NCI-H2081 treated with DMSO at 0.1 percent for 48 hours (cell line): ENCODE measurements at places on chromosomes 2 and 18.

- DNase-seq = no peak
Observed at GRCh38 chr18:64165906-64166305, 17.0 kb upstream of the LINC00305 start.

GRCh38 chr18:10850216-10850615 is 299.2 kb downstream of the PIEZO2 start:
- no peak for DNase-seq

GRCh38 chr18:58511897-58512581 is 116.9 kb downstream of the ALPK2 start:
- no peak for DNase-seq

GRCh38 chr2:128469203-128469602 is 150.5 kb upstream of the HS6ST1 start:
- DNase-seq = no peak

DNA sequence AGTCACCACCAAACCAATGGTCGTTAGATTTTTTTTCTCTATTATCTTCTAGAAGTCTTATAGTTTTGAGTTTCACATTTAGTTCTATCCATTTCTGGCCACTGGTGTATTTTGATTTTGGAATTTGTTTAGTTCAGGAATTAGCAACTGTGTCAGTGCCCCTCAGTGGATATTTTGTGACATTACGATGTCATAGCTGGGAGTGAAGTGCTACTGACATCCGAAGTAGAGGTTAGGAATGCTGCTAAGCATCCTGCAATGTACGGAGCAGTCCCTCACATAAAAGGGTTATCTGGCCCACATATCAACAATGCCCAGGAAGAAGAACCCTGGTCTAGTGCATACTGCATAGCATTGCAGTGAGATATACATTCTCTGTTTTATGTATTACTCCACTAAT is 157.4 kb upstream of the RGPD4 start:
- no peak for DNase-seq

GRCh38 chr2:17574406-17575073 is 34.0 kb downstream of the VSNL1 start:
- no peak for DNase-seq

DNA sequence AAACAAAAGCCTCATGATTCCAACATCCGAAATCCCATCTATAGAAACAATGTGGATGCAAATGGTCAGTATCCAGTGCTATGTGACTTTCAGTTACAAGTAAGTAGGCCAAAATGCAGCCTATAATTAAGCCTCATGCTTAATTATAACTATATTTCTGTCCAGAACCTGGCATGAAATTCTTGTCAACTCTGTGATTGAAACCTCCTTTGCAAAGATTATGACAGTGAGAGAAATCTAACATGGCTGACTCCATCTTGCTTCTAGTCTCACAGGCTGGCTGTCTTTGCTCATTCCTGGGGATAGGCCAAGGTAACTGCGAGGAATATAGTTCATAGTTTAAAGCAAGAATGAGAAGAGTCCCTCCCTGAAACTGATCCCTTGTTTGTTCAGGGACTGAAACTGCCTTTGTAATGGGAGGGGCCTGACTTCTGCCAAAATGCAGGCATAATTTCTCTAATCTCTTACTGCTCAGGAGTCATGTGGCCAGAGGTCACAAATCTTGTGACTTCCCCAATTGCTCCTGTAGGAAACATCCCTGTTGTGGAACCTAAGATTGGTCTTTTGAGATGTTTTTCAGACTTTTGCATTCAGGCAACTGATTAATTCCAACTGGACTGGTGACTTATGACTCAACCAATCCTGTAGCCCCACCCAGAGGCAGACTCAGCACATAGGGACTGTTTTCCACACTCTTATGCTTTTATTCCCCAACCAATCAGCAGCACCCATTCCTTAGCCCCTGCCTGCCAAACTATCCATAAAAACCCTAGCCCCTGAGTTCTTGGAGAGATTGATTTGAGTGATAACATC is 84.5 kb upstream of the TLK1 start:
- DNase-seq = no peak

DNA sequence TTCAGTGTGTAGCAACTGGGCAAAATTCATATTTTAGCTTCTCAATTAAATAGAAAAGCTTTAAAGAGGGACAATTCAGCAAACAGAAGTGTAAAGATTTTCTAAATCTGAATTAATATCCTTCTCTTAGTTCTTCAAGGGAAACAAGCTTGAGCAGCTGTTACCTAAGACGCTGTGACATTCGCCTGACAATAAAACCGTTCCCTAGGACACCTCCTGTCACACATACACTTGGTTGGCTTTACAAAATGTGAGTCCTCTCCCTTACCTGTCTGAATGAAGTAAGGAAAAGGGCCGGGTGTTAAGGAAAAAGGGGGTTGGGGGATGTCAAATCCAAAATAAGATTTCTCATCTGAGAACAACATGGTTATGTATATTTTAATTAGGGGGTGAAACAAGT is 2.1 kb downstream of the SERTAD2 start:
- DNase-seq = no peak

GRCh38 chr2:241329669-241330615 is 14.2 kb downstream of the SEPTIN2 start:
- DNase-seq = no peak

DNA sequence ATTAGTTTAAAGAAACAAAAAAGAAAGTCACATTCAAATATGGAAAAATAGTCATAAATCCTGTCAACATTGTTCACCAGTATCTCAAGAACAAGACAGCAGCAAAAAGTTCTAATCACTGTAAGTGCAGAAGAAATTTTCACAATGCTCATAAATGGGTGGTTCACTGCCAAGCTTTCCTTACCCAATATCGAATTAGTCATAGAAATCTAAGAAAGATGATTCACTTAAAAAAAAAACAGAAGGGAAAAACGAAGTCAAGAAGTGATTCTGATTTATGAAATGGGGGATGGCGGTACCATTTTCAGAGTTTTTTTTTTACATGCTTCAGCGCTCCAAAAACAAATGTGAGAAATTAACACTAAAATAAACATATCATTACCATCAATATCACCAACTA is 156.7 kb downstream of the EXOC6B start:
- DNase-seq = no peak

- DNase-seq = no peak
Observed at GRCh38 chr2:142866426-142866825, 11.0 kb upstream of the KYNU start.

DNA sequence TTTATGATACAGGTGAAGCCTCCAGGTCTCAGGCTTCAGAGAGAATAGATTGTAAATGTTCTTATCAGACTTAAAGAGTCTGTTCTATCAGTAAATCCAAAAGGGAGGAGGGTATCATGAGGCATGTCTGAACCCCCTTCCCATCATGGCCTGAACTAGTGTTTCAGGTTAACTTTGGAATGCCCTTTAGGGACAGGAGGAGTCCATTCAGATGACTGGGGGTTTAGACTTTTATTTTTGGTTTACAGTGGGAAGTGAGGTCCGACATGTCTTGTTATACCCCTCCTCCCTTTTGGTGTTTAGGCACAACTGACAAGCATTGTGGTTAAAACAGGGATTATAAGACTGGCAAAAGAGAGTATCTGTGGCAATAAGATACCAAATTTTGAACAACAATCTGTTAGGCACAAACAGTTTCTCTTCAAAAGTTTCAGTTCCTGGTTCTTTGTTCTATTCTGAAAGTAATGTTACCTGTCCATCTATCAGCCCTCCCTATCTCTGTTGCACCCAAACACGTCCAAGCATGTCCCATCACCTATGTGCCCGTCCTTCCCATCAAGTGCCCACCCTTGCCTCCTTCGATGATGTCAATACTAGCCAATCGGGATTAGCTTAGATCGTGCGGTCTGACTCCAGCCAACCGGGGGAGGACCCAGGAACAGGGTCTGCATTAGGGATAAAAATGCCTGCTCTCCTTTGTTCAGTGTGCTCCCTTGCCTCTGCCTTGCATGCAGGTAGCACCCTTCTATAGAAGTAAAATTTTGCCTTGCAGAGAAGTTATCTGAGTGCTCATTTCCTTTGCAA is 16.4 kb downstream of the TCF23 start:
- DNase-seq = no peak

DNA sequence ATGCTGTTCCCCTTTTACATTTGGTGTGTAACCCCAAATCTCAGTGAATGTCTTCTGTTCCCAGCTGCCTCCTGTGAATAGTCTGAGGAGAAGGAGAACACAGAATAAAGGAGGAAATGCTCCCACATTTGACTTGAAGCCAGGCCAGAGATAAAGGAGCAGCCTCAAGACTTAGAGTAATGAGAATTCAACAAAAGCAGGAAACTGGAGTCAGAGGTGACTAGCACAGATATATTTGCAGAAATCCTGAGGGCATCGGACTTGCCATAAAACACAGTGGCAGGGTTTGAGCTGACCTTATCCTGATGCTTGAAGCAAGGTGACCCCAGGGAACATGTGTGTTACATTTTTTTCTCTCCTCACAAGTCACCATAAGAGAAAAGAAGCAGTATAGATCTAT is 291.4 kb upstream of the RND3 start:
- DNase-seq = no peak

DNA sequence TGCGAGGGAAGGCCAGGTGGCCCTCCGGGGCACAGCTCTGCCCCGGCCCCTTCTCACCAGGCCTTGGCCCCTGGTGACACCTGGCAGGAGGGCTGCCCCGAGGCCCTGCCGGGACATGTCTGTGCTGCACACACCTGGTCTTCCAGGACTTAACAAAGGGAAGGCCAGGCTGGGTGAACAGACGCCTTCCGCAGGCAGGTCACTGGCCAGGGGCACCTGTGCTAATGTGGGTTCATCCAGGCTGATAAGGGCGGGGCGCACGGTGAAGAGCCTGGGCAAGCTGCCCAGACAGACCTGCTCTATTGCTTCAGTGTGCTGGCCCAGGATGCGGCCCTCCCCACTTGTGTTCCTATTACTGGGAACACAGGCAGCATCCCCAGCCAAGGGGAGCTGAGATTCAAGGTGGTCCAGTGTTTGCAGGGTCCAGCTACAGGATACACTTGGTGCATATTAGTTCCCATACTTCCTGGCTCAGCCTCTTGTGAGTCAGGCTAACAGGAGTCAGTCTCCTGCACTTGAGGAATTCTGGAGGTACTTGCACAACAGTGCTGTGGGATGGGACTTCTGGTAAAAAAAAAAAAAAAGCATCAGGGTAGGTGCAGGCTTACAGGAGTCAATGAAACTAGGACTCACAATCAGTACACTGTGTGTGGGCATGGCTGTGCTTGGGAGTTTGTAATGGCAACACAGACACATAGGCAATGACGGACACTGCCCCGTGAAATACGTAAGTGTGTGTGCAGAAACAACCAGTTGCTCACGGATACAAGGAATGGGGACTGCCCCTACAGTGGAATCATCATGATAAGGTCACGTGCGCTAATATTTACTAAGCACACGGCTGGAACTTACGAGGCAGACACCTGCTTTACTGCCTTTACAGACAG is 261.4 kb downstream of the TWIST2 start:
- no peak for DNase-seq

DNA sequence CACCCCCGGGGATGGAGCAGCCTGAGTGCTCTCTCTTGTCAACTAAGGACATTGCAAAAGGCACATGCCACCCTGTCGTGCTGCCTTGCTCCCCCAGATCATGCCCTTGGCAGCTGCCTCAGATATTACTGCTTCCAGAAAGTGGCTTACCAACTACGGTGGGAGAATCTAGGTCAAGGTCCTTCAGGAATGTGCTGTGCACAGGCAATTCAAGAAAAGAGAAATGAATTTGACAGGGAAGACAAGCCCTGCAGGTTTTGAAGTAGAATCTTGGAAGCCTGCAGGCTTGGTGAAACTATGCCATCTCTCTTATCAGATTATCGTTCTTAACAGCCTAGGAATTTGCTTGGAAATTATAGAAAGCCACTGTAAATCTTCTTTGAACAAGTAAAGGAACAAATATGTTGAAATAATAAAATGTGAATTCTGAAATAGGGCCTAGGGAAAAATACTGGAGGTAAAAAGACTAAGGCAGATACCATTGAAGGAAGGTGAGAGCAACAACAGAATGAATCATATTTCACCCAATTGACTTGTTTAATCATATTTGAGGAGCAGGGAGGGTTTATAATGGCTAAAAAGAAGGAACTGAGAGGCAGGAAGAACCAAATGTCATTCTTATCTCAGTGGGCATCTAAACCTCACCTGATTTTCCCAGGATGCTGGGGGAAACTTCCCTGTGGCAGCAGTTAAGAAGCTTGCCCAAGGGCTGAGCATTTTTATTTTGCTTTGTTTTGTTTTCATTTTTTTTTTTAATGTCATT is 94.0 kb upstream of the GLS start:
- DNase-seq = no peak

- DNase-seq = no peak
Observed at GRCh38 chr2:171991027-171991426, 8.7 kb upstream of the METAP1D start.

DNA sequence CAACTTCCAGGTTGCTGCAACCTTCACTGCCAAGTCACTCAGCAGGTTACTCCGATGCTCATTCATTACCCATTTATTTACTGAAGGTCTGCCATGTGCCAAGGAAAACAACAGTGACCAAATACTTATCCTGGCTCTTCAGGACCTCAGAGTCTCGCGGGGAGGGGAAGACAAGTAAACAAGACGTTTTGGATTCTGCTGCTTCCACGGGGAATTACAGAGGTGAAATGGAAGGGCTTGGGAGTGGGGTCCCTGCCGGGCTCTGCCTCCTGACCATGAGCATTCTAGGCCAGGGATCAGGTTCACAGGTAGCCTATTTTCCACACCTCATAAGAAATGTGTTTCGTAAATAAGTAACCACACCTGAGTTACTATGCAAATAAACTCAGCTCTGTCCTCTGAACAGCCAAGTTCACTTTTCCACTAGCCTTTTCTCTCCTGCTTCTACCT is 68.1 kb downstream of the CLHC1 start:
- no peak for DNase-seq

DNA sequence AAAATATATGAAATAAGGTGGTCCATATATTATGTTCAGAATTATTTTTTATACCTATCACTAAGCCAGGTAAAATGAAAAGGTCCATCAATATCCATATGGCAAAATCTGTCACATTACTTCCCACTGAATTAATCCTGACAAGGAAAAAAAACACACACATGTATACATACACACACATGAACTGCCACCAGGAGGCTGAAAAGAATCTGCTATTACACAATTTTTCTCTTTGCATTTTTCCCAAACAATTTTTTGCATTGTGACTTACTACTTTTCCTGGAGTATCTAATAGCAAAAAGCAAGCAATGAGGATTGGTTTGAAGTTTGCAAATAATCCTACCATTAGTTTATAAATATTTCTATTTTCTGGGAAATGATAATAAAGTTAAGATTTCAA is 128.2 kb upstream of the CD226 start:
- DNase-seq = no peak

DNA sequence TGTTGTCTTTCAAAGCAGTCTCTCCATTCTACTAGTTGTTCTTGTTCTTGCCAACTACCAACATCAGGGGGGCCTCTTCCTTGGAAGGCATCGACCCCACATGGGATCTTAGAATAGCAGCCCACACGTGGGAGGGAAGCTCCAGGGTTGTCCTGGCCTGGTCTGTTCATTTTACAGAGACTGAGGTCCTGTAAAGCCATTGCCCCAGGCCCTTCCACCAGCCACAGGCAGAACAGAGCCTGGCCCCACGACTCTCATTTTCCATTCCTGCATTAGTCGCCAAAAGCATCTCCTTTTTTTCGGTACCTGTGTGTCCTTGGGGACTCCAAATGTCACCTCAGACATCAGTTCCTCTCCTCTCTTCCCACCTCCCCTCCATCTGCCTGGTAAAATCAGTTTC is 28.0 kb downstream of the CNGA3 start:
- DNase-seq = no peak

- DNase-seq = no peak
Observed at GRCh38 chr18:11654736-11655605, 34.1 kb upstream of the GNAL start.
